ENCODE measurements at places on chromosomes 6 and 20.

- DNase-seq: no peak
Measured at GRCh38 chr20:14997791-14998190, 660.4 kb upstream of the FLRT3 start.

DNA sequence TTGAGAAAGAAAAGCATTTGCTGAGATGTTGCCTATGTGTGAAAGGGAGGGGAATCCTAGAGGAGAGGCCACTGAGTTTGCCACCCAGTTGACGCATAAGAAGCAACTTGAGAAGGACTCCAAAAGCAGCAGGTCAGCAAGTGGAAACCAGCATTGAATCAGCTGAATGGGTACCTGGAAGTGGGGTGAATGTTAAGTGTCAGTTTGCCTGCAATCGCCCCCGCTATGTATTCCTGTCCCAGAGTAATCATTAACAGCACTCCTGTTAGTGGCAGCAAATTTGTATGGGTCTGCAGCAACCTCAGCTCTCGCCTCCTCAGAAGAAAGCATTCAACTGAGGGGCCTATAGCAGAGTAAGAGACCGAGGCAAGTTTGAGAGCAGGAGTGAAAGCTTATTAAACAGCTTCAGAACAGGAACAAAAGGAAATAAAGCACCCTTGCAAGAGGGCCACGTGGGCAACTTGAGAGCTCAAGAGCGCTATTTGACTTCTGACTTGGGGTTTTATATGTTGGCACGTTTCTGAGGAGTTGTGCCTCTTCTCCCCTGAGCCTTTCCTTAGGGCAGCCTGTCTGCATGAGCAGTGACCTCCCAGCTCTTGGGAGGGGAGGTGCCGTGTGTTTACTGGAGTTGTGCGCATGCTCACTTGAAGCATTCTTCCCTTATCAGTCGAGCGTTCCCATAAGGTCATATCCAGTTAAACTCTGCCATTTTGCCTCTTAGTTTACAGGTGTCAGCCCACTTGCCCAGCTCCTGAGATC lies 122.6 kb upstream of the PHACTR1 start:
- DNase-seq: no peak

- no peak for DNase-seq
Measured at GRCh38 chr20:10077081-10077471, 42.3 kb downstream of the ANKEF1 start.

DNA sequence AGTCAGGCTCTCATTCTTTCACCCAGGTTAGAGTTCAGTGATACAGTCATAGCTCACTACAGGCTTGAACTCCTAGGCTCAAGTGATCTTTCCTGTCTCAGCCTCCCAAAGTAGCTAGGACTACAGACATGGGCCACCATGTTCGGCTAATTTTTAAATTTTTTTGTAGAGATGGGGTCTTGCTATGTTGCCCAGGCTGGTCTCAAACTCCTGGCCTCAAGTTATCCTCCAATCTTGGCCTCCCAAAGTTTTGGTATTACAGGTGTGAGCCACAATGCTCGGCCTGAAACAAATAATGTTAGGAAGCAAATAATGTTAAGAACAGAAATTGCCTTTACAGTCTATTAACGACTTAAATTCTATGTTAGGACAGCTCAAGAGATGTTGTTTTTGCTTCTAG lies 1.8 kb upstream of the UBR2 start:
- no peak for DNase-seq

GRCh38 chr6:109531446-109531845 lies 48.4 kb upstream of the ZBTB24 start:
- DNase-seq: no peak

- no peak for DNase-seq
Measured at GRCh38 chr6:138196122-138196738, 22.1 kb downstream of the PBOV1 start.

DNA sequence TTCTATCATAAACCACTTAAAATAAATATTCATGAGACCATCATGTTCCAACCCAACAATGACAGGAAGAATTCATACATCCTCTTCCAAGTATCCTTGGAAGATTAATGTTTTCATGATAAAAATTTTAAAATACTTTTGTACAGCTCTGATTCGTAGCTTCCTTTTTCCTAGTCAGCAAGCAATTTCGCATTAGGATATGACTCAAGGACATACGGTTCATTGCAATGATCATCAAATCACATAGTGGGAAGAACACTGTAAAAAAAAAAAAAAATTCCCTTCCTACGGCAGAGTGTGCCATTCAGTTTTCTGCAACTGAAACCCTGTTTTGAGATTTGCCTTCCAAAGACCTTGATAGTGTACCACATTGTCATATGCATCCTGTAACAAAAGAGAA lies 35.3 kb upstream of the GFOD1 start:
- no peak for DNase-seq

- DNase-seq: no peak
Measured at GRCh38 chr6:101683884-101684283, 290.4 kb downstream of the GRIK2 start.

GRCh38 chr20:32976746-32977145 lies 27.5 kb downstream of the SUN5 start:
- peak; percentile 44 for DNase-seq

GRCh38 chr6:119612911-119613381 lies 263.4 kb upstream of the MAN1A1 start:
- no peak for DNase-seq

DNA sequence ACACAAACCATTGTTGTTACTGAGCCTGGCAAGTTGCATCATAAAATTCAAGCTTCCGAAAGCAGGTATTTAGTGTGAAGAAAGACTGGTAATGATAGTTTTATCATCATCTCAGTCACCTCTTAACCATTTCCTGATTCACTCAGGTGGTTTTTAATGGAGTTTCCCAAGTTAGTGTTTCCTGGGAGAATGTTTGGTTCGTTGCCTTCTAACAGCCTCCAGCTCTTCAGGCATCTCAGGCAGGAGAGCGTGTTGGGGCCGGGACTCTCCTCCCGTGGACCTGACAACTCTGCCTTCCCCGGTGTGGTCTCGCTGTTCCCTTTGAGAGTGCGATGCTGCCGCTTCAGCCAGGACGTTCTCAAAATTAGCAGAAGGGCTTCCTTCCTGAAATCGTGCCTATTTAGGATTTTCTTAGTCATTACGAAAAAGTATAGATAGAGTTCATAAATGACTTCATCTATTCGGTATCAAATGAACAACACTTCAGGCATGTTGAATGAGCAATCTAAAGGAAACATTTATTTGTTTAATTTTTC lies 105.0 kb upstream of the QKI start:
- no peak for DNase-seq

GRCh38 chr6:30763618-30764489 lies 19.5 kb upstream of the IER3 start:
- DNase-seq: peak; percentile 25

DNA sequence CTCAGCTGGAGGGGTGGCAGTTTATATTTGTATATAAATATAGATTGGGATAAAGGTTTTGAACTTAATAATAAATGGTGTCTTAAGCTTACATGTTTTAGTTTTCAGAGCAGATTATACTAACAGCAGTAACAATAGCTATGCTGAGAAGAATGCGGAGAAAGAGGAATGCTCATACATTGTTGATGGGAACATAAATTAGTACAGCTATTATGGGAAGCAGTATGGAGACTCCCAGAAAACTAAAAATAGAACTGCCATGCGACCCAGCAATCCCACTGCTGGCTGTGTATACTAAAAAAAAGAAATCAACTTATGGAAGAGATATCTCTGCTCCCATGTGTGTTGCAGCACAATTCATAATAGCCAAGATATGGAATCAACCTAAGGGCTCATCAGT lies 127.9 kb downstream of the BCKDHB start:
- no peak for DNase-seq

Measured in hematopoietic multipotent progenitor cell treated with erythropoietin and hydrocortisone succinate and interleukin-3 and kit ligand, for 4 days (in vitro differentiated cells).